GM20000 (cell line): ENCODE measurements at places on chromosomes 4 and X.

GRCh38 chrX:31499109-31499508 is 427.3 kb upstream of the FTHL17 start:
- no peak for DNase-seq

- no peak for DNase-seq
These were observed 77.6 kb downstream of the NPFFR2 start for GRCh38 chr4:72109364-72109763.

- DNase-seq = no peak
These were observed 18.5 kb downstream of the WDR1 start for GRCh38 chr4:10097906-10098779.

DNA sequence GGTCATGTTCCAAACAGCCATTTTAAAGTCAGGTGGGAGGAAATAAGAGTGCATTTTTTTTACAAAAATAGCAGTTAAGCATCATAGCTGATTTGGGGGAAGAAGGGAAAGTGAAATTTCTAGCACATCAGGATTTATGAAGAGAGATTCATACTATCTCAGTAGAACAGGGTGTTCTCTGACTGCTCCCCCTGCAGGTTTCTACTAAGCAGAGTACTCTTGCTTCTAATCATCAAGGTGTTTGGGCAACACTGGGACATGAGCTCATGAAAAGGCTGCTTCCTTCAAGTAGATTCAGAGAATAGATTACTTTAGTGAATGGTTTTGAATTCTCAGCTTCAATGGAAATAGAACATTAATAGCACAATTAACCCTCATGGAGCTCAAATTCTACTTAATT is 591.4 kb upstream of the PCDH10 start:
- no peak for DNase-seq

GRCh38 chrX:120690344-120690743 is 60.5 kb upstream of the C1GALT1C1 start:
- DNase-seq = no peak

DNA sequence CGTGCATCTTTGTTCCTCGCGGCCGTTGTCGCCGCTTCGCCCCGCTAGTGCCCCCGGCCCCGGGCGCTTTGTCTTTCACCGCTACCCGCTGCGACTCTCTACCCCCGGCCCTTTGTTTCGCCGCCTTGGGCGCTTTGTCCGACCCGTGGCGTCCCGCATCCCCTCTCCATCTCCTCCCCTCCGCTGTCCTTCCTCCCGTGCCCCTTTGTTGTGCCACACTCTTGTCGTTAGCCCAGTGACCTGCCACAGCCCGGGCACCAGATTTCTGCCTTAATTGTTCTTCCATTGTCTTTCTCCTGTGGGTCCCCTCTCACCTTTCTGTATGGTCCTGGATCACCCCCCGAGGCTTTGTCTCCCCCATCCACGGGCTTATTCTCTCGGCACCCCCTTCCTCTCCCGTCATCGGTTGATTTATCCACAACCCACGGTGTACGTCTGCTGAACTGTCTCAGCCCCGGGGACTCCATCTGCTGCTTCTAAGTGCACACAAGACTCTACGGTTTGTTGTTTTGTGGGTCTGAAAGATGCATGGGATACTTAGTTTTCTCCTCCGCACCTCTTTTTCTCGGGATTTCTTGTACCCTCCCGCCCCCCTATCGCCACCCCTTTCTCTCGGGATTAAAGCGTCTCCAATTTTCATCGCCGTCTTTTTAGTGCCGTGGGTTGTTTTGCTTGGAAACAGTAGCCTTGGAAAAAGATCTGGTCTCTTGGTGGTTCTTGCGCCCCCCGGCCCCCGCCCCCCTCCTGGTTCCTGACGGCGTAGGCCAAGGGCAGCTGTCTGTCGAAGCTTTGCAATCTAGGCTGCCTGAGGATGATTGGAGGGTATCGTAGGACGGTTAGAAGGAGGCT is 783 bp downstream of the RBPJ start:
- peak; percentile 29 for DNase-seq

DNA sequence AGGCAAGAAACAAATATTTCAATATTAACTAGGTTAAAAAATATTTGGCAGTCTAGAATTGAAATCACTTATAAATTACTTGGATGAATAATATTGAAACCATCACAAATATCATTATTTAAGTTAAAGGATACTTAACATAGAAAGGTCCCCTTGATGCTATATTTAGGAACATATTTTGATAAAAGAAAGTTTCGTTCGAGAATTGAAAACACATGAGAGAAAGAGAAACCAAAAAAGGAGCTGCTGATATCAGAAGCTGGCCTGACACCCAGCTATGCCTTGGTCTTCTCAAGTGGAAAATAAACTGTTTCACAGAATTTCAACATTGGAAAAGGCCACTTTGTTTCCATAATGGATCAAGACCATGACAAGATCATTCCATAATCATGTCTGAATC is 762.4 kb downstream of the DMD start:
- DNase-seq = peak; percentile 0

- DNase-seq = no peak
These were observed 3.2 kb downstream of the TMEM165 start for GRCh38 chr4:55398966-55399365.

- no peak for DNase-seq
These were observed 203.6 kb downstream of the LDB2 start for GRCh38 chr4:16694884-16695276.

DNA sequence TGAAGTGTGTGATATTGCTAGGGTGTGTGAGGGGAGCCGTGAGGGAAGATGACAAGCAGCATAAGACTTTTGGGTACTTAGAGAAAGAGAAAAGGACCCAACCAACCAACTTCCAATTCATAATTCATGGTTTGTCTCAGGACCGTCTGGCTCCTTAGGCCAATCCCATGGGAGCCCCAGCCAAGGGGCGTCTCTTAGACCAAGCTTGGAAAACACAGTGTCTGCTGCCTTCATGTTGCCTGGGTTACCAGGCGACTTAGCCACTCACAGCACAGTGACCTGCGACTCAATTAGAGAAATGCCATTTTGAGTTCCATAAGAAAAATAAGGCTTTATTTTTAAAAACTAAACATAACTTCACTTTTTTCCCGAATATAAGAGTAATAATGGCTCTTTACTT is 32.7 kb downstream of the BST1 start:
- DNase-seq = no peak

- no peak for DNase-seq
These were observed 52.2 kb downstream of the IL1RAPL1 start for GRCh38 chrX:28639451-28639850.

DNA sequence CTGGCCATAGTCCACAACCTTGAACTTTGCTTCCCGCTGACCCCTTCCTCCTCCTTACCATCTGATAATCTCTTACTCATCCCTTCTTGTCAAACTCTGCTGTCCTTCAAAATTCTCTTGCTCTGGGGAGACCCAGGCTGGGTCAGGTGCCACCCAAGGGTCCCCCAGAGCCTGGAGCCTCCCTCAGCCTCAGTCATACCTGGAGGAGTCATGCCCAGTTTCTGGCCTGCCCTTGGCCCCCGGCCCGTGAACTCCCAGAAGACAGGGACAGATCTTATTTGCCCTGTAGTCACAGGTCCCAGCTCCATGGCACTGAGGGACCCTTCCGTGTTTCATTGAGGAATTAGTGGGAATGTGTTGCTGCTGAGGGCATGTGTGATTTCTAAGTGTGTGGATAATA is 4.7 kb upstream of the GPR78 start:
- DNase-seq = no peak

- no peak for DNase-seq
These were observed 475.6 kb downstream of the PCDH10 start for GRCh38 chr4:133624744-133625143.

DNA sequence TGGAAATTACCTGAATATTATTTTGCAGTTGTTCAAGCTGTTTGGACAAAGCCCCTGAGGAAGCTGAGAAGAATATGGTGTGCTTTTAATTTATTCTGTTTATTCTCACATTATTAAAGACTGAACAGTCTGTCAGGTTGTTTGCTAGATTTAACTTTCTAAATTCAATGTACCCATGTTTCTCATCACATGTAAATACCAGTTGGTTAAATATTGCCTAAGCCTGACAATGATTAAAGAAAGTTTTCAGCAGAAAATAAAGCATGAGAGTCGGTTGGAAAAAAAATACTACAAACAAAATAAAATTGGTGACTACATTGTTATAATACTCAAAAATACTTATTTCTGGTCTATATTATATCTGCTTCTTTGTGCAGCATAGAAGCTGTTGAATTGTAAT is 1974.7 kb downstream of the ARAP2 start:
- no peak for DNase-seq

- no peak for DNase-seq
These were observed 632.3 kb downstream of the PDHA2 start for GRCh38 chr4:96471956-96472867.

GRCh38 chr4:7266525-7267292 is 74.4 kb downstream of the SORCS2 start:
- no peak for DNase-seq
